D341Med (cell line): ENCODE measurements at places on chromosomes 12 and 14.

GRCh38 chr12:111344254-111344875 is 24.5 kb downstream of the PHETA1 start:
- peak; percentile 21 for DNase-seq

DNA sequence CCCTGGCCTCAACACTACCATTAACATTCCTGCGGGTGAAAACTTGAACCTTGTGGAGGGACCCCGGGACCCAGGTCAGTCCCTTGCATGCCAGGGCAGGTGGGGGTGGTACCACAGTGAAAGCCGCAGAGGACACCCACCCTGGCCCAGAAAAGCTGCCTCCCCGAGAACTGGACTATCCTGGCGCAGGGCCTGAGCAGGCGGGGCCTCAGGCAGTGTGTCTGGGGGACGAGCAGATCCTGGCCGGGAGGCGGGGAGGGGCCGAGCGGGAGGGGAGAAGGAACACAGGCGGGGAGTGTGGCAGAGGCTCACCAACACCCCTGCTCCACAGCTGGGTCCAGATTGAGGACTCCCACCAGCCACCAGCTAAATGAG is 10.0 kb downstream of the AHNAK2 start:
- DNase-seq: no peak

DNA sequence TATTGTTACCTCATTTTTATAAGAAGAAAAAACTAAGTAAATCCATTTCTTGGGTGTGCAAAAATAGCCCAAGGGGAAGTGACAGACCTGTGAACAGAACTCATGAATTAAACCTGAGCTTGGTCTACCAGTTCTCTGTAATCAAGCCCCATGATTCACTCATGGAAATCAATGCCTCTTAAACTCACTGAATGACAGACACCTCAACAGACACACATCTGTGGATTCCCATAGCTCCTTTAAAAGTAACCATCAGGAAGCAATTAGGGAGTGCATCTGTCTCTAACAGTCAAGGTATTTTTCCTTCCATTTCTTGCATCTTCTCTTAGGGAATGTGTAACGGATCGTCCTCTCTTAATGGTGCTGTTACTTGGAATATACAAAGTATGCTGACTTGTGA is 215.0 kb upstream of the EEA1 start:
- no peak for DNase-seq

GRCh38 chr14:54251356-54251755 is 145.5 kb upstream of the CDKN3 start:
- DNase-seq: no peak

DNA sequence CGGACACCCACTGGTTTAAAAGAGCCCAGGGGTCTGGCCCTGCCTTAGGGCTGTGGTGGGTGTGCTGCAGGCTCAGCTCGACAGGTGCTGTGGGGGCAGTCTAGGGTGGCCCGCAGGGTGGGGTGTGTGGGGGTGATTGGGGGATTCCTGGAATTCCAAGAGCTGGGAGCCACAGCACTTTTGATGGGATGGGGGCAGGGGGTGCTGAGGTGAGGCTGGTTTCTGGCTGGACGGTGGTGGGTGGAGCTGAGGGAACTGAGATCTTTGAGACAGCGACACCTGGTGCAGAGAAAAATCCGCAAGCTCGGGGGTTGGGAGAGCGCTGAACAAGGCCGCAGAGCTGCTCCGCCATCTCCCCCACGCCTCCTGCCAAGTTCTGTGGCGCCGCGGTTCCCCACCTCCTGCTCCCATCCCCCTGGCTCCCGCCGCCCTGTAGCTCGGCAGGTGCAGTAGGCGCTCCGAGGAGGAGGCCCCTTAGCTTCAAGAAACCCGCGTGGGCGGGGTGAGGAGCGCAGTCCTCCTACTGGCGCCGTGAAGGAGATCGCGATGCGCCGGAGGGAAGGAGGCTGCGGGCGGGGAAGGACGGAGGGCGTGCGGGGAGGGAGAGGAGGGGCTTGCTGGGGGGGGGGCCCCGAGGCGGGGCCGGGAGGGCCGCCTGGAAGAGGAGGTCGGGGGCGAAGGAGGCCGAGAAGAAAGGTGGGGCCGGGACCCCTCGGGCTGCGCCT is 1.3 kb upstream of the TEDC1 start:
- DNase-seq: peak; percentile 83

GRCh38 chr12:89574736-89575208 is 48.9 kb upstream of the POC1B start:
- no peak for DNase-seq

DNA sequence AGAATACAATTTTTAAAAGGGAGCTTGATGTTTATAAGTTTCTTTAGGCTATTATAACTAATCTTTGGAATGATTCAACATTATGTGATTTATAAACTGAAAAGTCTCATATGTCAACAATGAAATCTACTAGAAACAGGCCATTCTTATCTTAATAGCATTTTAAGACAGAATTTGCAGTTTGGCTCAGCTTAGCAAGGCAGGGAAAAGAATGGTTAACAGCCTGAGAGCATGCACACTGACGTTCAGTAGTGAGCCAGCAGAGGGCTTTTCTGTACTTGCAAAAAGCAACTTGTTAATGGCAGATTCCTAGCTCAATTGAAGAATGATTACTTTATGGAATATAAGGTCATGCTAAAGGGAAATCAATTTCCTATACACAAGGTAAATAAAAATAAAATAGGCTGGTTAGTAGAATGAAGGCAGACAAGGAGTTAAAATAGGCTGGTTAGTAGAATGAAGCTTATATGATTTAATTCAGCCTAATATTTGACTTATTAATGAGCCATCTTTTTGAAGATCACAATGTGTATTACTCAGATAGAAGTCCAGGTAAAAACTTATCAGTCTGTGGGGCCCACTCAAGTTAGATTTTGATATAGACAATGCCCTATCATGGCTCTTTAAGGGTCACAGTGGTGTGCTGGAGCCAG is 95.9 kb downstream of the OTOGL start:
- DNase-seq: peak; percentile 51

GRCh38 chr12:5390174-5390799 is 41.6 kb upstream of the NTF3 start:
- no peak for DNase-seq

DNA sequence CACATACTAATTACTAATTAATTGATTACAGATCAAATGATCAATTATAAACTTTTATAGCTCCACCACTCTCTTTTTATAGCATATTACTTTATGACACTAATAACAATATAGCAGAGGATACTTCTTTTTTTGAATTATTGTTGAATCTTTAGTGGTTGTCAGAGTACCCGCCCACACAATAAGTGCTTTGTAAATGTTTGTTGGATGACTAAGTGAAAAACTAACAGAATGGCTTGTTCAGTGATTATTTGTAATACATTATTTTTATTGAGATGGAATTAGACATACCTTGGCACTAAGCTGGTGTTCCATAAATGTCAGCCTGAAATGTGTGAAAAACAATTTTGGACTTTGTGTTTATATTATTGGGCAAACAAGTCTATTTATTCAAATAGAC is 670.5 kb upstream of the ATXN7L3B start:
- DNase-seq: no peak

DNA sequence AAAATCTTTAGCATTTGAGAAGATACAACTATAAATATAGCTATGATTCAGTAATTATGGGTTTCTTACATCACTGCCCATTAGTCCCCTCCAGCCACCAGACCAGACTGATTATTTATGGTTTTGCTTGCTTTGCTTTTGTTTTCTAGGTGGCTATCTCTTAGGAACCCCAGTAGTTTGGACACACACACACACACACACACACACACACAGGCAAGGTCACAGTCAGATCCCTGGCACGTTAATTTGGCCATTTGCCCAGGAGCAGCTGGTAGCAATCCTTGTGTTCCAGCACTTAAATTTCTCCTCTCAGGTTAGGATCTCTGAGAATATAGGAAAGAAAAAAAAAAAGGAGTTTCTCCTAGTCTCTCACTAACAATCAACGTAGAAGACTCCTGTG is 90.2 kb upstream of the RESF1 start:
- DNase-seq: no peak

GRCh38 chr12:132023658-132024057 is 73.9 kb downstream of the EP400 start:
- no peak for DNase-seq

- peak; percentile 22 for DNase-seq
Observed at GRCh38 chr12:93407054-93407962, 29.6 kb downstream of the NUDT4 start.

DNA sequence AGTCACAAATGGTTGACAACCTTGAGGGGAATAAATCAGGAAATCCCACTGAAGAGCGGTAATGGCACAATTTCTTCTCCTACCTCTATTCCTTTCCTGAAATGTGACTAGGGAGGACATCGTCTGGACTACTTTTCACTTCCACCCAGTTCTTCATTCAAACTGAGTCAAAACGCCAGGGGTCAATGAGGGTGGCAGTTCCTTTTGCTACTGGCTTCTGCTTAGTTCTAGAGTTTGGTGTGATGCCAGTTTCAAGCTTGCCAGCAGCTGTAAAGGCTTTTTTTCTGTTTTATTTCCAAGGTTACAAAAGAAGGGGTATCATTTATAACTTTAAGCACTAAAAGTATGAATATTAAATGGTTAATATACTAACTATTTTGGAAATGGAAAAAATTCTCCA is 286.5 kb downstream of the SOX5 start:
- DNase-seq: no peak

DNA sequence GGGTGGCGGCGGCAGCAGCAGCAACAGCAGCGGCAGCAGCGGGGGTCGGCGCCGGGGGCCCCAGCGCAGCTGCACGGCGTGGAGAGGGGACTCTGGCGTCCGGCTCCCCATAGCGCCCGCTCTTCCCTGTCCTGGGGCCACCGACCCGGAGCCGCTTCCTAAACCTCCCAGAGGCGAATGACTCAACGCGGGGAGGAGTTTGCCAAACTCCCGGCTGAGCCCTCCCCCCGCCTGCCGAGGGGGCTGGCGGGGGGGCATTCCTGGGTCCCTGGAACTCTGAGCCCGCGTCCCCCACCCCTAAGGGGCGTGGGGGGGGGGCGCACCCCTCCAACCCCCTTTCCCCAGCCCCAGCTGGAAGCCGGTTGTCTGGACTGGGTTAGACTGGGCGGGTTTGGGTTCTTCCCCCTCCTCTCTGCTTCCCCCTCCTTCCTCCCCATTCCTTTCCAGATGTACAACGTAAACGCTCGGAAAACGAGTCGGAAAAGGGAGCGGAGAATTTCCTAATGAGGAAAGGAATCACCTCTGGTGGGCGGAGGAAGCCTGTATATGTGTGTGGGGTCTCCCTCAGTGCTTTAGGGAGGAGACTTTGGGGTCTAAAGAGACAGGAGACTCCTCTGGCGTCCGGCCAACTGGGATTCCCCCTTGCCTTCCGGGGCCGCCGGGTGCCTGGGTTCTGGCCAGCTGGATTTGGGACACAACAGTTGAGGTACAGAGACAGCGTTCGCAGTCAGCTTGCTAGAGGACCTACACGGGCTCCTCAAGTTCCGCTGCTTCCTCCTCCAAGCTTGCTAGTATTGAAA is at the start of gene ITGA5:
Gene ITGA5 (minus strand): TSS at position 179 of the 800 bp plus-strand sequence. CDS start 68 bp downstream, at position 111.
- DNase-seq: peak; percentile 63

- no peak for DNase-seq
Observed at GRCh38 chr12:58295268-58295667, 353.9 kb downstream of the ATP23 start.

DNA sequence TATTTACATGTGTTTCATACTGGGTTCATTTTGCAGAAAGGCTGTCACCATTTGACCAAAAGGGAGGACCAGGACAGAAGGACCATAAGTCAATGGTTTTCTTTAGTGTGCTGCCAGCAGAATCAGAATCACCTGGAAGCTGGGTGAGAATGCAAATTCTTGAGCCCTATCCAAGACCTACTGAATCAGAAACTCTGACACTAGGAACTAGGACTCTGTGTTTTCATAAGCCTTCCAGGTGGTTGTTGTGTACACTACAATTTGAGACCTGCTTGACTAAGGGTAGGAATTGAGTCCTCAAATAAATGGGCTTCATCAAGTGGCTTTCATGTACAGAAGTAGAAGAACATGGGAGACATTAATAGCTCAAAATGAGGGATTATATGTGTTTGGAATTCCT is 32.2 kb downstream of the PDE6H start:
- DNase-seq: no peak

DNA sequence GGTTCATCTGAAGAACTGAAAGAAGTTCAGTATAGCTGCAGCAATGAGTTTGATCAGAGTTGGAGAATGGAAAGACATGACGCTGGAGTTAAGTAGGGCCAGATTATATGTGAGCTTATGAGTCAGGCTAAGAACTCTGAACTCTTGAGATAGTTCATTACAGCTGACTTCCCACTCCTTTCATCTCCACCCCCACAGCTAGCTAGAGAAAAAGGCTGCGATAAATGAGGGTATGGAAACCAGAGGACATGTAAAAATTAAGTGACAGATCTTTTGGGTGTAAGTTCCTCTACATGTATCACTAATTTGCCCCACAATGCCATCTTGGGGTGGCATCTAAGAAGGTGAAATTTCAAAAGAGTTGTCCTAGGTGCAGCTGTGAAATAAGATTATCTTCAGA is 28.6 kb downstream of the PYM1 start:
- no peak for DNase-seq

DNA sequence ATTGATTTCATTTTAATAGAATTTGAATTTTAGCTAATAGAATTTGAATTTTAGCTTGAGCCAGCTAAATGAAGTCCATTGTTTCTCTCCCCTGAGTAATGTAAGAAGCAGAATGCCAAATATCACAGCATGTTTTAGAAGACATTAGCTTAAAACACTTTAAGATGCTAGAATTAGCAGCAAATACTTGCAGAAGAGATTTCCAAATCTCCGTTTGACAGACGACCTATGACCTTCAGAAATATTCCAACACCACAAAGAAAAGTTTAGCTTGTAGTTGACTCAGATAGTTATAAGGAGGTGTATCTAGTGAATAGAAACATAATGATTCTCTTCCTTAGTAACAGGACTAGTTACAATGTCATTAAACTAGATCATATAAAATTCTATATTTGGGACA is 51.7 kb upstream of the MYF6 start:
- DNase-seq: no peak

- no peak for DNase-seq
Observed at GRCh38 chr14:38339696-38340095, 83.8 kb upstream of the CLEC14A start.

DNA sequence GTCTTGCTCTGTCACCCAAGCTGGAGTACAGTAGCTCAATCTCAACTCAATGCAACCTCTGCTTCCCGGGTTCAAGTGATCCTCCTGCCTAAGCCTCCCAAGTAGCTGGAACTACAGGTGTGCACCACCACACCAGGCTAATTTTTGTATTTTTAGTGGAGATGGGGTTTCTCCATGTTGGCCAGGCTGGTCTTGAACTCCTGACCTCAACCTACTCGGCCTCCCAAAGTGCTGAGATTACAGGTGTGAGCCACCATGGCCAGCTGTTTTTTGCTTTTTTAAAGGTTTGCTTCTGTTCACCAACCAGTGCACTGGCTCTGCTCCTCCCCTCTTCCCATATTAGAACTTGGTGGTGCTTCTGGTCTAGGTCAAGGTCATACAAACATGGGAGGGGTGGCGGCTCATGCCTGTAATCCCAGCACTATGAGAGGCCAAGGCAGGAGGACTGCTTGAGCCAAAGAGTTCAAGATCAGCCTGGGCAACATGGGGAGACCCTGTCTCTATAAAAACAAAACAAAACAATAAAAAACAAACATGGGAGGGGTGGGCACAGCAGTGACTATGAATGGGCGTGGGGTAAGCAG is 20.4 kb upstream of the PAPOLA start:
- DNase-seq: no peak
